Ovary (tissue), 10 donors: ENCODE measurements at places on chromosomes 6 and 20. TPM values are rescaled to one million over a fixed set of nuclear protein-coding genes. Genes with fewer than 3 reads are reported as not detected.
A peak's percentile ranks its signal among the peaks of the same experiment; 100 is the strongest.

GRCh38 chr6:168724669-168725570 lies 283.9 kb downstream of the SMOC2 start:
- no peak overlapping the region for H3K27ac ChIP-seq
- DNase-seq = no peak
- H3K4me1 ChIP-seq = peaks cover 2% of the 10 kb centered on the region
- no peak overlapping the region for H3K4me3 ChIP-seq

- no peak overlapping the region for H3K27ac ChIP-seq
- H3K27me3 ChIP-seq = no peaks in the 10 kb centered on the region
- H3K4me3 ChIP-seq = no peak overlapping the region
Measured at GRCh38 chr6:93105017-93105416, 314.3 kb downstream of the EPHA7 start.

DNA sequence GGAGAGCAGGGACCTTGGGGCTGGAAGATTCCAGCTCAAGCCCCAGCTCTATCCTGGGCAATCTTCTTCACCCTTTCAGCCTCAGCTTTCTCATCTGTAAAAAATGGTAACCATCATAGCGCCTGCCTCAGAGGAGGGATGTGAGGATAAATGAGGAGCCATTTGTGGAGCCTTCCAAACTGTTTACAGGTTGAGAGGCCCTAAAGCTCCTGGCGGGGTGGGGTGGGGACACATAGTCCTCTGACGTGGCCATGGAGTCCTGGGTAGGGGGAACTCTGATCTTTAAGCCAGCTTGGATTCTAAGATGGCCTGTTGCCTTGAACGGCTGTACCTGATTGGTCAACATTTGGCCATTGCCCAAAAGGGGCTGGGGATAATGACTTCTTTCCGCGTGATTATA lies 111.1 kb downstream of the TOX2 start:
- H3K4me3 ChIP-seq = no peak overlapping the region
- H3K27ac ChIP-seq = no peak overlapping the region
- no peaks in the 10 kb centered on the region for H3K27me3 ChIP-seq
- DNase-seq = no peak

GRCh38 chr6:95803889-95804288 lies 211.9 kb upstream of the FUT9 start:
- H3K27me3 ChIP-seq = no peaks in the 10 kb centered on the region
- H3K27ac ChIP-seq = no peak overlapping the region
- DNase-seq = no peak
- no peak overlapping the region for H3K4me3 ChIP-seq
- H3K36me3 ChIP-seq = no peaks in the 10 kb centered on the region

GRCh38 chr6:124147621-124148020 lies 344.0 kb downstream of the NKAIN2 start:
- no peak for DNase-seq
- H3K27me3 ChIP-seq = no peaks in the 10 kb centered on the region
- H3K4me3 ChIP-seq = no peak overlapping the region

DNA sequence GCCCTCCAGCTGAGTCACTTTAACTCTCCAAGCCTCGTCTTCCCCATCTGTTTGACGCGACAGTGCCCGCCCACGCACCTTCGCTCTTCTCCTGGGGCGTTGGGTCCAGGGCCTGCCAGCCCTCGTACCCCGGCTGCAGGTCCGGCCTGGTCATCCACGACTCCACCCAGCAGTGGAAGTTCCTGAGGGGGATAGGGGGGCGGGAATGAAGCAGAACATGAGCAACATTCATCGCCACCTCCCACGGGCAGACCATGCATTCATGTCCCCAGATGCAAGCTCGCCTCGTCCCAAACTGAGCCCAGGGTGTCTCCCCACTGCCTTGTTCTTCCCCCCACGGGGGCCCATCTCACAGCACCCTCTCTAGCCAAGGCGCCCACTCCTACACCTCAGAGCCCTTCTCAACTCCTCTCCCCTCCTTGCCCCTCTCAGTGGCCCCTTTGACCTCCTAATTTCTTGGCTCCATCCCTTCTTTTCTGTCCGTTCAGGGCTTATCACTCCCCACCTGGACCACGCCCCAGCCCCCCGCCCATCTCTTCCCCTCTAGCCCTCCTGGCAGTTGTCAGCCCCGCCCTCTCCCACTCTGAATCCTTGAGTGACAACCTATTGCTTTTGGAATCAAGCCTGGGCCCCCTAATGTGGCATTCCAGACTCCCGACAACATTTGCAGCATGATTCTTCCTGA lies 23.7 kb downstream of the TGM2 start:
- no peaks in the 10 kb centered on the region for H3K36me3 ChIP-seq
- DNase-seq = no peak
- no peak overlapping the region for H3K27ac ChIP-seq
- no peak overlapping the region for H3K4me3 ChIP-seq
- H3K4me1 ChIP-seq = peaks cover 17% of the 10 kb centered on the region

GRCh38 chr6:170146640-170147039 lies 144.2 kb downstream of the DLL1 start:
- DNase-seq = no peak
- H3K36me3 ChIP-seq = no peaks in the 10 kb centered on the region
- H3K4me3 ChIP-seq = no peak overlapping the region
- H3K4me1 ChIP-seq = no peaks in the 10 kb centered on the region
- H3K27ac ChIP-seq = no peak overlapping the region

DNA sequence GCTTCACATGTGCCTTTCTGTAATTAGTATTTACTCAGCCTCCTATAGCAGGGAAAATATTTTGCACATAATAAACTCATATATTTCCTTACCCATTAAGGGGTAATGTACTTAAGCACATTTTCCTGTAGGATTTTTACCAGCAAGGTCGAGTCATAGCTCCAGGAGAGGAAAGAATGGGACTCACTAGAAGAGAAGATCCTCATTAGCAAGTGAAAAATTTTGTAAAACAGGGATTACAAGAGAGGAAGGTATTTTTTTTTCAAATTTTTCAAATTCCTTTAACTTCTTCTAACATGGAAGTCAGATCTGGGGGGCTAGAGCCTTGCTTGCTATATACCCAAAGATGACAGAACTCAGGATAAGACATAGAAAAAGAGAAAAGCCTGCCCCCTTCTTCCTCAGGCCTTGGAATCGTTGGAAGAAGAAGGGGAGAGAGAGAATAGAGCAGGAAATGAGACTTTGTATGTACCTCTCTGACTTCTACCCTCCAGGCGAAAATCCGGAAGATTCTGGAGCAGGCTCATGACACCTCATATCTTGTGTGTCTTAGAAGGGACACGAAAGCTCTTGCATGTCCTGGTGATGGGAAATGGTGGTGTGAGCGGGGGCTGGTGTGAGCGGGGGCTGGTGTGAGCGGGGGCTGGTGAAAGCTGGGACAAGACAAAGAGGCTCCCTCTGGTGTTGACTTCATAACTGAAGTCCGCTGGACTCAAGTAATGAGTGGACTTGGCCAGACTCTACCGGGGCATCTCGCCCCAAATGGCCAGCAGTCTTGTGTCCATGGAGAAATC lies 256.9 kb upstream of the PLCB4 start:
- H3K27me3 ChIP-seq = no peaks in the 10 kb centered on the region
- DNase-seq = no peak
- no peak overlapping the region for H3K4me3 ChIP-seq
- no peaks in the 10 kb centered on the region for H3K36me3 ChIP-seq
- H3K4me1 ChIP-seq = no peaks in the 10 kb centered on the region

GRCh38 chr20:50931306-50932015 lies at the start of gene ADNP:
Gene ADNP (minus strand): TSS chr20:50931437. CDS start chr20:50903996, 27,441 bp downstream.
- H3K27me3 ChIP-seq = no peaks in the 10 kb centered on the region
- H3K4me1 ChIP-seq = peaks cover 10% of the 10 kb centered on the region
- peak within 1 kb of the TSS; percentile 98 for H3K27ac ChIP-seq
- peak within 1 kb of the TSS; percentile 92 for H3K4me3 ChIP-seq
- peak; percentile 95 for DNase-seq

ARG1 gene
- not detected for total RNA-seq

SLC26A8 gene
- not detected for total RNA-seq
